ENCODE measurements at places on chromosomes 13 and 19.

DNA sequence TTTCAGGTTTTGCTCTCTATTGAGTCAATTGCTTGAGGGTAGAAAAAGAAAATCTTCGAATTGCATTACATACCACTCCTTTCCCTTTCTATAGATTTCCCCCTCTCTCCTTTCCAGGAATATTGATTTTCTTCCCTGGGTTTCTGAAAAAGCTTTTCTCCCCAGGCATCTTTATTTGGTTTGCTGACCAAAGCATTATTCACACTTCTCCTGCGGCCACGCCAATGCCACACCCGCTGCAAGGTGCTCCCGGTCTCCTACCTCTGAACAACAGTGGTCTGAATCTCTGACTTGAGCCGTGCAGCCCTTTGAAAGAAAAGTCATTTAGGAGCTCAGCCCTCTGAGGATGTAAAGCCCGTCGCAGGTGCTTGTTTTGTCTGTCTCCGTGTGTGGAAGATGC is 350.9 kb upstream of the TMTC4 start:
- DNase-seq, result no peak

GRCh38 chr13:32530841-32531253 is 7.7 kb downstream of the N4BP2L2 start:
- peak; percentile 26 for DNase-seq

- DNase-seq, result no peak
These were observed 1.4 kb upstream of the PHLDB3 start for GRCh38 chr19:43505941-43506340.

DNA sequence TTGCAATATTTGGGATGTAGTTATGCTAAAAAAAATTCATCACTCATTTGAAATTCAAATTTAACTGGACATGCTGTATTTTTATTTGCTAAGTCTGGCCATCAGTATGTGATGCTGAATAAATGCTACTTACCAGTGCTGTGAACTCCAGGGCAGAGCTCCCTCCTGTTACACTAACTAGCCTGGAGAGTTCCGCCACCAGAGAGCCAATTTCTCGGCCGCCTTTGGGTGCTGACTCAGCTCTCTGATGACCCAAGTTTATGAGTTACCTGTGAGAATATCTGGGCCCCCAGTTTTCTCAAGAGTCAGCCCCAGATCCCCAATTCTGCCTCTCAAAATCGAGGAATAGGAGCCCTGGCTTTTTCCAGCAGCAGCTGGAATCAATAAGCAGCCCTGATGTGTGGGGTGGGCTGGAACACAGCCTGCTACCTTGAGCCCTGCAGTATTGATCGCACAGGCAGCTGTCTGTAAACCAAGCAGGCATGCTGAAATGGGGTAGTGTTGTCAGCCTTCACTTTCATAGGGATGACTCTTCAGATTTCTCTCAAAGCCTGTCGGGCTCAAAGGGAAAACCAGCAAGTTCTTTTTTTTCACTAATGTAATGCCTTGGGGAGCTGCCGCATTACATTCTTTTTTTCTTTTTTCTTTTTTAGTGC is 113.7 kb downstream of the DNAJC15 start:
- no peak for DNase-seq

DNA sequence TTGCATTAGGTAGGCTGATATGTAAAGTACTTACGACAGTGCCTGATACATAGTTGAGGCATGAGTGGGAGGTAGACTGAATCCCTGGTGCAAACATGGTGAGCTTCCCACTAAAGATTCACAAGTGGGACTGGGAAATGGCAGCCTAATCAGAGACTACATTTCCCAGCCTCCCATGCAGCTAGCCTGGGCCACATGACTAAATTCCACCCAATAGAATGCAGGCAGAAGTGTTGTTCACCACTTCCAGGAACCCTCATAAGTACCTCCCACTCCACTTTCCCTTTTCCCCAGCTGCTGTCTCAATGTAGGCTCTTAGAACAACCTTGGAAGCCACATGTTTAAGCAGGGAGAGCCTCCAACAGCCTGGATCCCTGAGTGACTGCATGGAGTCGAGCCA is 104.9 kb downstream of the CACNA1A start:
- DNase-seq, result no peak

- DNase-seq, result no peak
These were observed 1.1 kb downstream of the ADAMTS10 start for GRCh38 chr19:8609279-8610040.

- no peak for DNase-seq
These were observed 51.5 kb downstream of the RASA3 start for GRCh38 chr13:114080739-114081561.

DNA sequence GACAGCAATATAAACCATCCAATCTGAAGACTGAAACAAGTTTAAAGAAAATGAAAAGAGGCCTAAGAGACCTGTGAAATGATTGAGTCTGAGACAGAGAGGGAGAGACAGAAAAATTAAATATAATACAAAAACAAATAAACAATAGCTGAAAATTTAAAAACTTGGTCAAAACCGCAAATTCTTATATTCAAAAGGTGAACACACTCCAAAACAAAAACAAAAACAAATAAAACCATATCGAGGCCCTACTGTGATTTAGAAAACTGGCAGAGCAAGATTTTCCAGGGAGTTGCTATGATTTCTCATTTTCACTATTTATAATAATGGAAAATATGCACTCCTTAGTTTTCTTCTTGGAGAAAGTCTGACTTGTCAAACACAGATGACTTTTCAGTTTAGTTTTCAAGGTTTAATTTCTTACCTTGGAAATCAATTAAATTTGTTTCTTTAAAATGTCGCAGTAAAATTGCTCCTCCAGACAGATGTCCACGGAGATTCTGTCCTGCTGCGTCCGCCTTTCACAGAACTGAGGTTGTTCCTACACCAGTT is 1420.3 kb downstream of the UQCRFS1 start:
- DNase-seq, result no peak

GRCh38 chr19:2500841-2501261 is 24.9 kb downstream of the GADD45B start:
- no peak for DNase-seq

DNA sequence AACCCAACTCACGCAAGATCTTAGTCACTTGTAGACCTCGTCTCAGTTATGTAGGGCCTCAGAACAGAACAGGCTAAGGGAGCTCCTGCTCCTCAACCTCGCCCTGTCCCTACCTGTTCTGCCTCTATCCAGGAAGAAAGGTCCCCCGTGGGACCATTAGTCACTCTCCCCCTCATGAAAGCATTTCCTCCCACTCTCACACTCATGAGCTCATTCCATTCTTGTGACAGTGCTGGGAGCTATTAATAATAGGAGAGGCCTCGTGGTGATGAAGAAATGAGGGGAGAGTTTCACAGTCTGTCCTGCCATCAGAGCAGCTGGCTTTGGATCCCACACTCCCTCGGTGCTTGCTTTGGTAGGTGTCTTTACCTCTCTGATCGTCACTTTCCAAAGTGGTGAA is 10.2 kb downstream of the PPP2R1A start:
- peak; percentile 42 for DNase-seq

DNA sequence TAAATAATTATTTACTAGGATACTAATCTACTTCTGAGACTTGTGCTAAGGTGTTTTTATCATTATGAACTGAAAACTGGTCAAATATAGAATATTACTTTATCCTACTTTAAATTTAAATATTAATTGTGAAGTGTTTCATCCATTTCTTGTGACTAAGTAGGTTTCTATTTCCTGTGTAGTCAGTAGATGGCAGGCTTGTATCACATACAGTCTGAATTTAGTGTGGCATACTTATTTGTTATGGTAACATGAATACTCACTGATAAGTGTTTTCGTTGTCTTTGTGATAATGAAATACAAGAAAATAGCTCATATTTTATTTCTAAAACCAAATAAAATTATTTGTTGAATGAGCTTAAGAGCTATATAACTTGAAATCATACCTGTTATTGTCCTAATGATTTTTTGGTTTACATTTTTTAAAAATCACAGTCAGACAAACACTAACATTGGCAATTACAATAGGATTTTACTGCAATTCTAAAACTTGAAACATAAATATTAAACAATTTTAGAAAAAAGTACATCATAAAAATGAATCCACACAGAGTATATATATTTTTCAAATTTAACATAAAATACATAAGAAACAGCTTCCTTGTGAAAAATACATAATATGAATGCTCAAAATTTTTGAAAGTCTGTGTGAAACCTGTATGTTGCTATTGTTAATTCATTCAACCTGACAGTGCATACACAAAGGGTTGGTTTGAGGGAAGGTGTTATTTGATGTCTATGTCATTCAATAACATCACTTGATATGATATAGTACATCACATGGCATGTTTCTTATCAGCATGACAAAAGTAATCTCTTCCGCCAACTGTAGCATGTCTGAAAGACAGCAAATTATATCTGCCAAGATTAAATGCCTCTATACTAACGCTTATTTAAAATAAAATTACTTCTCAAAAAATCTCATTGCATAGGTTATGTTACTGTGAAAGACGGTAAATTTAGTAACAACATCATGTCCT is 904.8 kb upstream of the PCDH20 start:
- no peak for DNase-seq

DNA sequence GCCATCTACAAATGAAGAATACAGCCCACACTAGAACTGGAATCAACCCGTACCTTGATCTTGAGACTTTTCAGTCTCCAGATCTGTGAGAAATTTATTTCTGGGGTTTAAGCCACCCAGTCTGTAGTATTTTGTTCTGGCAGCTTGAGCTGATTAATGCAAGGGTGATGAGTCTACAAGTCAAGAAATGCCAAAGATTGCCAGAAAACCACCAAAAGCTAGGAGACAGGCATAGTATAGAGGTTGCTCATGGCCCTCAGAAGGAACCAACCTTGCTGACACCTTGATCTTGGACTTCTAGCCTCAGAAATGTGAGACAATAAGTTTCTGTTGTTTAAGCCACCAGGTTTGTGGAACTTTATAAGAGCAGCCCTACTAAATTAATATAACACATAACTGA is 428.2 kb upstream of the KLF12 start:
- peak; percentile 12 for DNase-seq

DNA sequence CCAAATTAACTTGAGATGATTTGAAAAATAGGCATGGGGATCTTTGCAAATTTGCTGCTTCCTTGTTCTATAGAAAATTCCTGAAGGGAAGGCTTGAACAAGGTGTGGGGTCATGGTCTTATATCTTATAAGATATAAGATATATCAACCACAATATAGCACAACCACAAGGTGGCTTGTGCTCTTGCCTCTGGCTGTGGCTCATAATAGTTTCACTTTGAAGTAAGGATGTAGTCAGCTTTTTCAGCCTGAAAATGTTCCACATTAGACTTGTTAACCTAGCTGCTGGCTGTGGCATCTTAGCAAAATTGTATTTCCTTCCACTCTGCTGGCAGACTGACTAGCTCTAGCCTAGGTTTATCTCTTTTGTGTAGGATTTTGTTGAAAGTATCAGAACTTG is 169.7 kb downstream of the KLF5 start:
- no peak for DNase-seq

- DNase-seq, result no peak
These were observed 19.1 kb downstream of the POP4 start for GRCh38 chr19:29625186-29625651.

GRCh38 chr19:3146677-3147100 is 10.9 kb downstream of the GNA15 start:
- no peak for DNase-seq

- DNase-seq, result no peak
These were observed 4.3 kb downstream of the TBC1D17 start for GRCh38 chr19:49881672-49882394.

DNA sequence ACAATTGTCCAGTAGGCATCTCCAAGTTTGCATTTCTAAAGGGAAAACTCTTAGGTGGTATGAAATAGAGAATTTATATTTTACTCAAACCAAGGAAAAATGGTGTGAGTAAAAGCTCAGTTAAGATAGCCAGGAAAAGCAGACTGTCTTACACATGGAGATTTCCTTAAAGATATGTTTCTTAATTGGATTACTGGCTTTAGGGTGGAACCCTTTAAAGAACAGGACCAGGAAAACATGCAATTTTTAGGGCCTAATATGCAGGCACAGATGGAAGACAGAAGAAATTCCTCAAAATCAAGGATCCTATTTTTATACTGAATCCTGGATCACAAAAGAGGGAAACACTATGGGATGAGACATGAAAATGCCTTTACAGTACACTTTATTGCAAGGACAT is 100.3 kb upstream of the PCDH17 start:
- no peak for DNase-seq

DNA sequence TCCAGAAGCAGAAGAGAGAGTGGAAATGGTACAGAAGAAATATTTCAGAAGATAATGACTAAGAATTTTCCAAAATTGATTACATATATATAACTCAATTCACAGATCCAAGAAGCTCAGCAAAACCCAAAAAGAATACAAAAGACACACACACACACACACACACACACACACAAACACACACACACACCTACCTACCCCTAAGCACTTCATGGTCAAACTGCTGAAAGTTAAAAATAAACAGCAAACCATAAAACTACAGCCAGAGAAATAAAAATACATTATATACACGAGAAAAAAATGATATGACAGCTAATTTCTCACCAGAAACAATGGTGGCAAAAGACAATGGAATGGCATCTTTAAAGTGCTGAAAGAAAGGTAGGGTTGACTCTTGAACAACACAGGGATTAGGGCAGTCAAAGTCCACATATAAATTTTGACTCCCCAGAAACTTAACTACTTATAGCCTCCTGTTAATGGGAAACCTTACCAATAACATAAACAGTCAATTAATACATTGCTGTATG is 49.2 kb downstream of the DIAPH3 start:
- DNase-seq, result no peak

GRCh38 chr19:21569494-21569865 is 64.1 kb downstream of the ZNF429 start:
- no peak for DNase-seq

DNA sequence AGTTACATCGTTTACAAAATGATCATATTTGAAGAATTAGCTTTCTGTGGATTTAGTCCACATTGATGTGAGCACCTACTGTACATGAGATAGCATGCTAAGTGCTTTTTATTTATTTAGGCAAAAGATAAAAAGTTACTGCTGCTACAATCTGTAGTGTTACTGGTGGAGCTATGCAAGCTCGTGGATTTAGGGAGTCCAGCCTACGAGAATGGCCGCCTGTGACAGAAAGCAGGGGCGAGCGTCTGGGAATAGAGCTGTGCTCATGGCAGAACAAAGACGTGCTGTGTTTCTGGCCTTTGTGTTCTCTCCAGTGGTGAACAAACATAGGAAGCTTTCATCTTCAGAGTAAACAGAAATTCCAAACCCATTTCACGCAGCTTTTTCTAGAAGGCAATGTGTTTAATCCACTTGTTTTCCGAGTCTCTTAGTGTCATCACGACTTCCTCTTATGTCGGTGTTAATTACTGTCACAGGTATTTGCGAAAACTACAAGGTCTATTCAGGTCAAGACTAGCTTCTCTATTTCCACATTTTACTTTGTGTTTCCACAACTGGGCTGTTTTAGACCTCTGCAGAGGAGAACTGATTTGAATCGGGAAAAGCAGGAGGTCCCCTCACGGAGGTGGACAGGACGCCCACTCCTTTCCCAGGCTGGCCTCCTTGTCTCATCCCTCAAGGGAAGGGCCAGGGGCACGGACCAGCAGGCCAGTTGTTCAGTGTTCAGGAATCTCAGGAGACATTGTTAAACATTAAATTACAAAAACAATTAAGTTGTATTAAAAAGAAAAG is 67.3 kb downstream of the ATP11A start:
- DNase-seq, result no peak
